Nucleus accumbens (tissue), 56 donors: ENCODE measurements at places on chromosomes 12 and 14.

DNA sequence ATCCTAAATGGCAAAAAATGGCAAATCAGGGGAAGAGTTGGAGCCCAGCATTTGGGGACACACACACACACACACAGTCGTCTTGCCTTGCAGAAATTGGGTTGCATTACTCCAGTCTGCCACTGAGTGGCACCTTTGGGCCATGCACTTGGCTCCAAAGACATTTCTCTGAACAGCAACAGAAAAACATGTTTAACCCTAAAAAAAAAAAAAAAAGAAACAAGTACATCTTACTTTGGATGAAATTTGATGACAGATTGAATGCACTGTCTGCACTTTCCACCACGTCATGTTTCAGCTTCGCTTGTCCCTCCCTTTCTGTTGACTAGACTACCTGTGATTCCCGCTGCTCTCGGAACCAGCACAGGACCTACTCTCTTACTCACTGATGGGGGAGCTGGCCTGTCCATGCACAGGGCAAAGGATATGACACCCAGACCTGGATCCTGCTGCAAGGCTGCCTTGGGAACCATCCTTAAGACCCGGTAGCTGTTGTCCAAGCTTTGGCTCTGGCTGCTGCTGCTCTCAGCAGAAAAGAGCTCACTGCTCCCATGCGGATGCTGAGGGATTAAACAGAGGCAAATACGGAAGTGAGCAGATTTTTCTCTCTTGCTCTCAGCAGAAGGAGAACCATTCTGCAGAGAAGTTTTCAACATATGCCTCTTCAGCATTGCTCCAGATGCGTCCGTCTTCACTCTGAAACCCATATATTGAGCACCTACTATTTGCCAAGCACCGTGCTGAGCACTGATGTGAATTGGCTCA lies 376.8 kb downstream of the DPF3 start:
- no peak for DNase-seq

DNA sequence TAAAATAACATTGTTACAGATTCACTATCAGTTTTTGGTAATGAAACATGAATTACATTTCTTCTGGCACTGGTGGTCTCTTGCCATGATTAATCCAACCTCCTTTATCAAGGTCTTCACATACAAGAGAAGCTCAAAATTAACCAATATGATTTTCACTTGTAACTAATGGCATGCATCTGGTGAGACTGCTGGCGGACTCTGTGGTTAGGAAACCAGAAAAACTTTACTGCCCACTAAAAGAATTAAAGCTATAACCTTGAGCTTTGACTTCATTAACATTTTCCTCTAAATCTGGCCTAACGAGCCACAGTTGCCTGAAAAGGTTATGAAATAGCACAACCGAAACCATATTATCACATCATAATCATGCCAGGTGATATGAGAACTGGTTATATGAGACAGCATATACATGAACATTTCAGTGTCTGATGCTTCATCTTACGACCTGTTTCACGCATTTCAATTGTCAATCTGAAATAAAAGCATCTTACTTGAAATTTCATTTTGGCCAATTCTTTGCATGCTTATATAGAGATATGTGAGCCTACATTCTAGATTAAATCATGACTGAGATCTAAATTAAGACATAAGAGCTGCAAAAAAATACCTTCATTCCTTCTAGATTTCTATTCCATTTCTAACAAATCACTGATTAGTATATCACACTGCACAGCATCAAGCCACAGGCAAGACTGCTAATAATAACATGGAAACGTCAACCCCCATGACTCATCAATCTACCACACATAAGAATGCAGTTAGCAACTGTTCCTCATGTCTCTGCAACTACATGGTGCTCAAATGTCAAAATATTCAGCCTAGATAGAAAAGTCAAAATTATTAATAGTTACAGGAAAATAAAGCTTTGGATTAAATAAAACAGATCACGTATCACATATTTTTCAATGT lies 89.3 kb downstream of the OSBPL8 start:
- no peak for DNase-seq

- no peak for DNase-seq
These were observed 3.8 kb upstream of the MYH7 start for GRCh38 chr14:23439107-23439835.

DNA sequence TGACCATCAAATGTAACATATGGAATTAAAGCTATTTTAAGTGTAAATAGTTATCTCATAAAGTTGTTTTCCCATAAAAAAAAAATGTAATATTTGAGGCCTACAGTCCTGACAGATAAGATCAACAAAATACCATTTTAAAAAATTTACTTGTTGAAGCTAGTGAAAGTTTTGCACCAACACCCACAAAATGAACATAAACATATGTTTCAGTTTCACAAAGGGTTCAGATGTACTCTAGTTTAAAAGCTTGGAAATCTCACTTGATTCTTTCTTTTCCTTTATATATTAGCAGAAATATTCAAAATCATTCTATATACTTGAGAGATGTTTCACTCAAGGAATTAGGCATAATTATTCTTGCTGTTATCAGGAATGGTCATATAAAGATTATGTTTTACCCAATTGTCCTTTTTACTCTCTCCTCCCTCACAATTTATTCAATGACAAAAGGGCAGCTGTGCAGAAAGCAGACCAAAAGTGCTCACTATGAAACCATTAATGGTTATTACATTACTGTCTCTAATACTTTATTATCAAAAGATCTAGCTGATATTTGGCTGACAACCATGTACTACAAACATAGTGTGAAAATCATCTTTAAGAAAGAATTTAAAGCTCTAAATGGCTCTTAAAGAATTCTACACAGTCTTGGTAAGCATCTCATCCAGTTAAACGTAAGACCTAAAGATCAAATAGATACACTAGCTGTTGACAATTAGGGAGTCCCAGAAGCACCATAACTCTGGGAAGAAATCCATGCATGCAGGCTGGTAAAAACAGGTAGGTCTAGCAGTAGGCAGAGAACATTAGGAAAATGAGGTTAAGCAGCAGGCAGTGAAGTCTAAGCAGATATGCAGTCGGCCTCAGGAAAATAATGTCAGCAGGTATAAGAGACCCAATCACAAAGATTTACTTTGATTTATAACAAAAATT lies 28.8 kb downstream of the KIF21A start:
- no peak for DNase-seq

- DNase-seq, result no peak
These were observed 111.4 kb downstream of the DACT1 start for GRCh38 chr14:58749066-58749669.

GRCh38 chr12:28938056-28938455 lies 211.0 kb upstream of the FAR2 start:
- DNase-seq, result no peak

DNA sequence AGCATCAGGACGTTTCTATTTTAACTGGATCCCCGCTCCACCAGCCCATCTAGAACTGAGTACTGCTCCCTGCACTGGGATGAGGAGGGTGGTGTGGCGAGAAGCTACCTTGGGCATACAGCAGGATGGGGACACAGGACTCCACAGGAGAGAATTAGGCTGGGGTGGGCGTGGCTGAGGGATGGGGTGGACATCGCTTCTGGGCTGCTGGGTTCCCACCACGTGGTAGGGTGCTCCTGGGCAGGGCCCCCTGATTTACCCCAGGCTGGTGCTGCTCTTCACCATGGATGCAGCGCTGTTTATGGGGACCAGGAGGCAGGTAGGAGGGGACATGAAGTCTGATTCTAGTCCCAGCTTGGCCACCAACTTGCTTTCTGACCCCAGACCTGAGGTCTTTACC lies 41.9 kb downstream of the VDR start:
- no peak for DNase-seq

- no peak for DNase-seq
These were observed 292.3 kb downstream of the TMEM121 start for GRCh38 chr14:105818712-105819005.

GRCh38 chr14:37262649-37263048 lies 64.9 kb downstream of the MIPOL1 start:
- DNase-seq, result no peak

DNA sequence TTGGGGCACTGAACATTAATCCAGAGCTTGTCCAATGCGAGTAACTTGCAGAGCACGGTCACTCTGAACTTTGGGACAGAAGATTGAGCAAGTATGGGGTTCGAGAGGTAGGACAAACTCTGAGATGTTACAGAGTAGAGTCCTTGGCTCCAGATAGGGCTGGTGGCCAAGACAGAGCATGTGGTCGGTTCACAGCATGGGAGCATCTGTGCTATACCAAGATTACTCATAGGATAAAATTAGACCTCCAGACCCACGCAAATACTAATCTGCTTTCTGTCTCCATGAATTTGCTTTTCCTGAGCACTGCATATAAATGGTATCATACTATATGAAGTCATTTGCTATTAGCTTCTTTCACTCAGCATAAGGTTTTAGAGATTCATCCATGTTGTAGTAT lies 93.4 kb upstream of the TBX5 start:
- no peak for DNase-seq

DNA sequence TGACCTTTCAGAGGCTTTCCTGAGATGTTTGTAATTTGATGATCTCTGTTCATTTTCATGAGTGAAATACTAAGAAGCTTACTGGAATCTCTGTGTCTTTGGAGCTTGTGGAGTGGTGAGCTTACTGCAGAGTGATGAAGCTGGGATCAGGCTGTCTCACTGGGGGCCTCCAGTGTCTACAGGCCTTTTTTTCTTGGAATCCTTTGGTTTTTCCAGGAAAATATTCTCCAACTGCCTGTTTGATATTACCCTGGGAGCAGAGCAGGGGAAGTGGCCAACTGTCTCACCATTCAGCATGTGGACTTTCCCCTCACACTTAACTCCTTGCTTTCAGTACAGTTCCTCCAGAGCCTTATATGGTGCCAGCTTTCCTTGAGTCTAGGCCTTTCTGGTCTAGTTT lies 62.0 kb upstream of the KCNA1 start:
- no peak for DNase-seq

DNA sequence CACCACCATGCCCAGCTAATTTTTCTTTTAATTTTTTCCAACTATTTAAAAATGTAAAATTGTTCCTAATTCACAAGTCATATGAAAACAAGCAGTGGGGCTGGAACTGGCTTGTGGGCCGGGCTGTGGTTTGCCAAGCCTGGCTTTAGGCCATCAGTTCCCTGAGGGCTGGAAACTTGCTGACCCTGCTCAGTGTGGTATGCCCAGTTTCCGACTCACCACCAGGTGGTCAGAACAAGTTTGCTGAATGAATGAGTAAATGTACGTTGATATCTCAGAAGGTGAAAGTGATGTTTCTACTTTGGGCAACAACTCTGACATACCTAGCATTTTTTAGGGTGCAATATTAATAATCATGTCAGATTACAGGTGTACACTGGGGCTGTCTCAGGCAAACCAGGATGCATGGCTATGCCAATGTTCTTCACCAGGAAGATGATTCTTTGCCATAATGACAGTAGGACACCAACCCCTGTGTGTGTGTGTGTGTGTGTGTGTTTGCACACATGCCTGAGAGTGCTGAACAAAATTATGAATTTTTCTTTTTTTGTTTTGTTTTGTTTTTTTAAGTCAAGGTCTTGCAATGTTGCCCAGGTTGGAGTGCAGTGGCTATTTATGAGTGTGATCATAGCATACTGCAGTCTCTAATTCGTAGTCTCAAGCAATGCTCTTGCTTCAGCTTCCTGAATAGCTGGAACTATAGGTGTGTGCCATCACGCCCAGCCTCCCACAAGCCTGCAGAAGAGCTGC lies 106.1 kb downstream of the PTPN11 start:
- no peak for DNase-seq

DNA sequence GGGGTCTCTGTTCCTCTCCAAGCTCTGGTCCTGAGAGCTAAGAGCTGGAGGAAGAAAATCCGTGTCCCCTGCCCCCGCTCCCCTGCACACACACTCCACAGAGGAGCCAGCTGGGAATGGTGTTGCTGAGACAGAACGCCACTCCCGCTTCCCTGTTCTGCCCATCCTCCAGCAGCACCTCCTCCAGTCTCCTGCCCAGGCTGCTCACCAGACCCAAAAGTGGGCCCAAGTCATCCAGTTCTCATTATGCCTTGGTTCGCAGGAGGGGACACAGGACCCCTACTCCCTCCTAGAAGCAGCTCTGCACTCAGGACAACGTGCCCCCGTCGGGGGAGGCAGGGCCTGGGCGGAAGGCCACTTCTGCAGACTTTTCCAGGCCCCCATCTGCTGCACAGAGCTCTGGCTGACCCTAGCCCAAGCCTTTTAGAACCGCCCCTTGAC lies 830 bp upstream of the TRMT61A start:
- peak; percentile 38 for DNase-seq

GRCh38 chr12:39138268-39138667 lies 232.9 kb upstream of the CPNE8 start:
- no peak for DNase-seq

DNA sequence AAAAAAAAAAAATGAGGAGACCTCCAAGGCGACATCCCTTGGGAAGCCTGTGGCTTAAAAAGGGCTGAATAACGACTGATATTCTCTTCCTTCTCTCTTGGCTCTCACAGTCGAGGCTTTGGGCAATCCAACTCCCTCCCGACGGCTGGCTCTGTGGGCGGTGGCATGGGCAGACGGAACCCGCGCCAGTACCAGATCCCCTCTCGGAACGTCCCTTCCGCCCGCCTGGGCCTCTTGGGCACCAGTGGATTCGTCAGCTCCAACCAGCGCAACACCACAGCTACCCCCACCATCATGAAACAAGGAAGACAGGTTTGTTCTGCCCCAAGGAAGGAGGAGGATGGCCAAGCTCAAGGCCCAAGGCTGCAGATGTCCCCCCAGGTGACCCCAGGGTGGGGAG lies 127.8 kb downstream of the GCH1 start:
- DNase-seq, result no peak
